ENCODE measurements at places on chromosomes 16 and 17.

DNA sequence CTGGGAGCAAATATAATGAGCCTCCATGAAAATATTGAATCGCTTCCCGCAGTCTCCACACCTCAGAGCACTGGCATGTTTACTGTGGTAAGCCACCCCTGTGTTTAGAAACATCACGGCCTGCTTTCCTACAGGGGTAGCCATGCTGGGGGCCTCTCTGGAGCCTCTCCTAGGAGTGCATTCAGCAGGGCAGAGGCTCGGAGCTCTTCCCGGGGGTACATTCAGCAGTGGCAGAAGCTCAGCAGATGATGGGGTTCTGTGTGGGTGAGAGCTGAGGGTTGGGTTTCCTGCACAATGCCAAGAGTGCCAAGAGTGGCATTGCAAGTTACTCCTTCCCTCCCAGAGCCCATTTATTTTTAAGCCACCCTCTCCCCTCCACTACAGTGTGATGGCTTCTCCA is 386.6 kb downstream of the SEC14L1 start:
- no peak for DNase-seq

- no peak for DNase-seq
Observed at GRCh38 chr17:17055286-17056155, 13.3 kb downstream of the MPRIP start.

GRCh38 chr17:77098884-77099545 is 41.8 kb upstream of the SEC14L1 start:
- DNase-seq, result no peak

GRCh38 chr17:49931416-49932137 is 37.4 kb upstream of the DLX4 start:
- DNase-seq, result no peak

Measured in activated naive CD4-positive, alpha-beta T cell (primary cell).